Vagina (tissue), 2 donors: ENCODE measurements at places on chromosomes 4 and X.

- DNase-seq: no peak
These were observed 12.8 kb upstream of the BOD1L1 start for GRCh38 chr4:13640149-13640940.

DNA sequence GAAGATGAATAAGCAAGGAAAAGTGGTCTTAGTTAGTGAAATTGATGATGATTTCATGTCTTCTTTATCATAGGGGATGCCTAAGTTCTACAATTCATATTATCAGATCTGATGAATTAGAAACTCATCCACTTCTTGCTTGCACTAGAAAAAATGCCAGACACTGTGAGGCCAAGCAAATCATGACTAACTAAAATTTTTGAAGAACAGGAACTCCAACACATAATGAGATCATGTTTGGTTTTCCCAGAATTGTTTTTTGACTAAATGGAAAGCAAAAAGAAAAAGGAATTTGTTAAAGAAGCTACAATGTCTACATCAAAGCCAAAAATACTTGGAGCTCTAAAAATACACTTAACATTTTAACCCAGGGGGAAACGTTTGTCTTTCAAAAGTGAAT, 120.4 kb downstream of the ARSF start:
- no peak for DNase-seq

GRCh38 chrX:55120761-55121358, 32.0 kb downstream of the PAGE2 start:
- no peak for DNase-seq

GRCh38 chrX:22424919-22425318, 152.2 kb downstream of the CBLL2 start:
- DNase-seq: no peak

- DNase-seq: no peak
These were observed 173.8 kb upstream of the RPL34 start for GRCh38 chr4:108446556-108446955.

- DNase-seq: no peak
These were observed 1.1 kb upstream of the GTPBP6 start for GRCh38 chrX:319579-320125.

DNA sequence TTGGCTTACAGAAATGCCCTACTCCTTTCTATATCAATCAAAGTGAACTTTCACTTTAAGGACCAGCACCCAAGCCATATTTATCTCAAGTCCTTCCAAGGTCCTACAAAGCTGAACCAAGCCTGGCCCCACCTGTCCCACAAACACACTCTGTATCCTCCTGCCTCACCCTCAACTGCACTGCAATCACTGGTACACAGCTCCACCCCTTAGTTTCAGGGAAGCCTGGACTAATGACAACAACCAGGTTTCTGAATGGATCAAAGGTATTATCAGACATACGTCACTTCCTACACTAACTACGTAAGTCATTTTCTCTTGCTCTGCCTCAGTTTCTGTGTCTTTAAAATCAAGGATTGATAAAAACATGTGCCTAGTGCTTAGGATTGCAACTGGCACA, 205.6 kb upstream of the HS3ST1 start:
- DNase-seq: no peak

- DNase-seq: no peak
These were observed 97.1 kb upstream of the FAM9B start for GRCh38 chrX:9131066-9131465.

DNA sequence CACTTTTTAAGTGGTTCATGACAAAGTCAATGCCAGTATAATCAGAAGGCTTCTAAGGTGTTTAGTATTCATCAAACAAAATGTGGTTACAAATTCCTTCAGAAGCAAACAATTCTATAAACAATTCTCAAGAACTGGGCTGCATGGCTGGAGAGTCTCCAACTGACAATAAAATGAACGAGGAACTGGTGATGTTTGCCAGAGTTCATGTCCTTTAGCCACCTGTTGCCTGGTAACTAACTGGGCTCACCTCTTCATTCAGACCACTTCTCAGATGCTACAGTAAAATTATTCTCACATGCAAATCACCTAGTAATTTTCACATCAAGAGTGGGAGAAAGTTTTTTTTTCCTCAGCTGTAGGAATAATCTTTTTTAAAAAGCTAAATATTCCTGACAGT, 53.3 kb downstream of the CAMK2D start:
- DNase-seq: no peak

GRCh38 chr4:101515566-101515965, 168.2 kb upstream of the PPP3CA start:
- DNase-seq: no peak

- DNase-seq: no peak
These were observed at the start of gene RAPGEF2 for GRCh38 chr4:159102622-159103383. RAPGEF2 (plus strand) TSS chr4:159103079; CDS start chr4:159104163, 1,084 bp downstream.
